Activated naive CD4-positive, alpha-beta T cell treated with anti-CD3 and anti-CD28 coated beads, Interleukin-2, amount 50 U/mL, for 72 hours (primary cell): ENCODE measurements at places on chromosomes 7 and 10.

GRCh38 chr10:48194830-48195229 lies 79.7 kb downstream of the FRMPD2 start:
- DNase-seq = no peak

DNA sequence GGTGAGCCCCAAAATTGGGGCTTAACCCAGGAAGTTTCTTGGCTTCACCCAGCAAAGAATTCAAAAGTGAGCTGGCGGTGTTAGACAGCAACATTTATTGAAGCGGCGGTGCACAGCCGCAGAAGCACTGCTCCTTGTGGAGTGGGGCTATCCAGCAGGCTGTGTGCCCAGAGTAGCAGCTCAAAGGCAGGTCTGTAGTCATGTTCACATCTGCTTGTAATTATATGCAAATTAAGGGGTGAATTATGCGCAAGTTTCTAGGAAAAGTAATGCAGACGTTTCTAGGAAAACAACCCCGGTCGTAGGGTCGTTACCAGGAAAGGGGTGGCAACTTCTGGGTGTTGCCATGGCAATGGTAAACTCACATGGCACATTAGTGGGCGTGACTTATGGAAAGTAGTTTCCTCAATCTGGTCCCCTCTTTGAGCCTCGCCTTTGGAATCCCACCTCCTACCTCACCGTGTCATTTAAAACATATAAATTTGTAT lies 13.7 kb upstream of the KBTBD2 start:
- DNase-seq = peak; percentile 75

DNA sequence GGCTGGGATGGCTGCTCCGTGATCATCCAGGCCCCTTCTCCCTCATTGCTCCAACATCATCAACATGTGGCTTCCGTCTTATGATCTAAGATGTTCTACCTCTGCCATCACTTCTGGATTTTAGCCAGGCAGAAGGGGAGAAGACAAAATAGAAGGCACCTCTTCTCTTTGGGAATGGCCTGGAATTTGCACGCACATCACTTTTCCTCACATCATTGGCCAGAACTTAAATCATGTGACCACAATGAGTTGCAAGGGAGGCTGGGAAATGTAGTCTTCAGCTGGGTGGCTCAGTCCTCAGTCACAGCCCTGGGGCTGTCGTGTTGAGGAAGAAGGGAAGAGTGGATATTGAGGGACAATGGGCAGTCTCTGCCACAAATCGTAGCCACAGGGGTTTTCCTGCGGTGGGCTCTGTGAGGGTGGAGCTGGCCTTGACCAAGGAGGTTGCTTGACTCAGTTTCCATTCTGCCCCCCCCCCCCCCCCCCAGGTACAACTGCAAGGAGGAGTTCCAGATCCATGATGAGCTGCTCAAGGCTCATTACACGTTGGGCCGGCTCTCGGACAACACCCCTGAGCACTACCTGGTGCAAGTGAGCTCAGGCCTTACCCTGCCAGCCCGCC lies 50.3 kb downstream of the PALD1 start:
- DNase-seq = no peak

DNA sequence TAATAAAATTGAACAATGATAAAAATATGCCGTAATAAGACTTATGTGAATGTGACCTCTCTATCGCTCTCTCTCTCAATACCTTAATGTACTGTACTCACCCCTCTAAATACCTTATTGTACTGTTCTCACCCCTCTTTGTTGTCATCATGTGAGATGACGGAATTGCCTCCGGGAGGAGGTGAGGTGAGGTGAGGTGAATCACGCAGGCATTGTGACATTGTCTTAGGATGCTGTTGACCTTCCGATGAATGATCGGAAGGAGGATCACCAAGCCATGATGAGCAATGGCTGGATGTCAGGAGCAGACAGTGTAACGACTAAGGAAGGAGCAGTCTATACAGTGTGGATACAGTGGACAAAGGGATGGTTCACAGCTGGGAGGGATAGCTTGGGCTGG lies 87.4 kb upstream of the FAM20C start:
- DNase-seq = no peak

DNA sequence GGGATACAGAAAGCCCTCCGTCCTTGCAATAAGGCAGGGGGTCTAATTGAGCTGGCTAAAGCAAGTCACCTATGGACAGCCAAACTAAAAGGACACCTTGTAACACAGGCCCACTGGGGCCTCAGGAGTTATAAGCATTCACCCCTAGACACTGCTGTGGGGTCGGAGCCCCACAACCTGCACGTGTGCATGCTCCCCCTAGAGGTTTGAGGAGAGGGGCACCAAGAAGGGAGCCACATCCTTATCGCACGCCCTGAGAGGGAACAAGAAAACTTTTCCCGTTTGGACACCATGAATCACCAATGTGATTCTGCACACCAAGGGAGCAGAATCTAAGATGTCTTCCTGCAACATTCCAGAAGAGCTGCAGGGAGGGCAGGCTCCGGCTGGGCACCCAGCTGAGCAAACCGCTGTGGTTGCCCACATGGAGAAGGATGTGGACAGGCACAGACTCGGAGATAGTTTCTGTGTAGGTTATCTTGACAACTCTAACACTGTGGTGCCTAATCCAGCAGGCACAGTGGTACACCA lies 17.7 kb upstream of the TARP start:
- DNase-seq = no peak

DNA sequence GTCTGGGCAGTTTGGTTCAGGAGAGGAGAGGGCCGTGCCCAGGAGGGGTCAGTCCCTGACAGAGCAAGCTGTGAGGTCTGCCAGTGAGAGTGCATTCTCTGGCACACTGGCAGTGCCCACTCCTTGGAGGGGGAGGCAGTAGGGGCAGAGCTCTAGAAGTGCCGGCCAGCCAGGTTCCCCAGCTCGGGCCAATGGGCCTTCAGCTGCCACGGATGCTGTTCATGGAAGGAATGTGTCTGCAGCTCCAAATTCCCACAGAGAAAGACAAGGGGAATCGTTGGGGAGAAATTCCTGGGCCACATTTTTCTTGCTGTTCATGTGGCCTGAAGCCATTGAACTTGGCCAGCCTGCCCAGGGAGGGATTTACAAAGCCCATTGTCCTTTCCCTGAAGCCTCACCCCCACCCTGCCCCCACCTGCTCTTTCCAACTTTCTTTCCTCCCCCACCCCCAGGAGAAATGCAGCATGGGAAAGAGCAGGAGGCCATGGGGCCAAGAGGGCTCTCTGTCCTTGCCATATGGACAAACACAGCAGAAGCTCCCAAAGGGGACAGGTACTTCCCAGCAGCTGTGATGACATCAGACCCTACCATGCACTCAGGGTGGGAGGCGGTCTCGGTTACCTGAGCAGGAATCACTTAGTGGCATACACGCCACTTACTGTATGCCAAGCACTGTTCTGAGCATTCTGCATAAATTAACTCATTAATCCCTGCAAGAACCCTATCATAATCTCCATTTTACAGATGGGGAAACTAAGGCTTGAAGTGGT lies 70.7 kb downstream of the ARHGAP22 start:
- no peak for DNase-seq

GRCh38 chr10:21521751-21522533 lies 3.5 kb downstream of the SKIDA1 start:
- DNase-seq = no peak

GRCh38 chr7:36644625-36645422 lies 79.5 kb downstream of the AOAH start:
- DNase-seq = no peak

DNA sequence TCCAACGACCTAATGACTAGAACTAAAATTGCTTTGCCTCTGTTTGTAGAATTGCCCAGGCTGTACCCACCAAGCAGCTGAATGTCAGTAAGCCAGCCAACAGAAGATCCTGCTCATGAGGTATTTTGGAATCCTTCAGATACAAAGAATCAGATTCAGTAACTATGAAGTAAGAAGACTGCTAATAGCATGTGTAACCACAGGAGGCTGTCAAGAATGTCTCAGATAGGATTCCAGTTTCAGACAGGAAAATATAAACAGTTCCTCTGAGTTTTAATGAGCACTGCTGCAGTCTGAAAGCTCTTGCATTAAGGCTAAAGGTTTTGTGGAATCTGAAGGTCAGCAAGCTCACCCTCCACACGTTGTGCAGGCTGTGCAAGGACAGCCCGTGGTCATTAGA lies 112.6 kb upstream of the ADAM12 start:
- DNase-seq = no peak

DNA sequence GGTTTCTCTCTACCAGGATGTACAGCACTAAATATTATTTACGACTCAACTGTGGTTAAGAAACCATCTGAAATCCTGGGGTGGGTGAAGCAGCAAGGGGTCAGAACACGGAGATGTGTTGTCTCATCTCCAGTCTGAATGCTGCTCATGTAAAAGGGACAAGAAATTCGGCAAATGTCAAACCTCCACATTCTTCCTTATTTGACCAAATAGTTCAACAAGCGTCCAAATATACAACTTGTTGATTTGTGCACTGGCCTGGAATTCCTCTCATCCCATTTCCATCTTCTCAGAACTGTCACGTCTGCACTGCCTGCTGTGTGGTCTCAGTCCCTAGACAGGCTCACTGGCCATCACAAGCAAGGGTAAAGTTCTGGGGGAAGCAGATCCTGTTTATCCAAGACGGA lies 520.0 kb downstream of the PARD3 start:
- no peak for DNase-seq

- no peak for DNase-seq
These were observed 429.1 kb downstream of the RPS24 start for GRCh38 chr10:78462726-78463228.

GRCh38 chr7:79227044-79227443 lies 226.4 kb downstream of the MAGI2 start:
- no peak for DNase-seq

GRCh38 chr7:46011059-46011458 lies 90.0 kb upstream of the IGFBP3 start:
- DNase-seq = no peak

DNA sequence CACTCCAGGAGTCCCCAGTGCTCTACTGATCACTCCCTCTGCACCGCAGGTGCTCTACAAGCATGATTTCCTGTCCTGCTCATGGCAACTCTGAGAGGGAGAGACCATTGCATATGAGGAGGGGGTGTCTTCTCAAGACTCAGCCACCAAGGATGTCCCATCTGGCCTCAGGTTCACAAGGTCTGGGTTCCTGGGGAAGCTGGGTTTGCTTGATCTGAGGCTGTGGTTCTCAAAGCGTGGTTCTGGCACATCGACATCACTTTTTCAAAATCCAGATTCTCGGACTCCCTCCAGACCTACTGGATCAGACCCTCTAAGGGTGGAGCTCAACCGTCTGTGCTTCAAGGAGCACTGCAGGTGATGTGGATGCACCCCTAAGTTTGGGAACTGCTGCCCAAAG lies 247.5 kb downstream of the PLXNA4 start:
- DNase-seq = no peak

DNA sequence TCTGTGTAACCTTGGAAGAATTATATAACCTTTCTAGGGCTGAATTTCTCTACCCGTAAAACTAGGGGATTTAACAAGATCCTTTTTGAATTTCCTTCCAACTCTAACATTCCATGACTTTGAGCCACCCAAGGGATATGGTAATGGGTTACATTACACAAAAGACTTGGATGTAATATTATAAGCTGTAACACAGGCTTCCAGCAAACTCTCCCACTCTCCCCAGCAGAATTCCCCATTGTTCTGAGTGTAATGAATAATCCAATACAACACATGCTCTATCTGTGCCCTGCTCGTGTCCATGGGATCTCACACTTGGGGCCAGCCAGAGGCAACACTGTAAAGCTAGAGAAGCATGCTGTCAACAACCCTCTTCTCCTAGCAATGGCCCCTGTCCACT lies 790.6 kb upstream of the AUTS2 start:
- no peak for DNase-seq

DNA sequence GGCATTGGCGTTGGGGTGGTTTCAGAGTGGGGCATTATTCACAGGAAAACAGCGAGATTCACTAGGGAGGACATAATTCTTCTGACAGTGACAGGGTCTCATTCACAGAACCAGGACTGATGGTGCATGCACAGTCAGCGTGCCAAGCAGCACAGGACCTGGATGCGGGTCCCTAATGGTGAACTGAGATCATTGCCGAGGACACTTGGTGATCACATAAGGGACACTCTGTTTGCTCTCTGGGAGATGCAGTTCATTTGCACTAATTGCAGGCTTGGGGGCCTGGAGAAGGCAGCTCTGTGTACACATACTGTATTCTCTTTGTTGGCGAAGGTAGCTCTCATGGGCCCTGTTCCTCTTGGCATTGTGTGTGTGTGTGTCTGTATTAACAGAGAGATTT lies 716.1 kb downstream of the PHTF2 start:
- DNase-seq = no peak

DNA sequence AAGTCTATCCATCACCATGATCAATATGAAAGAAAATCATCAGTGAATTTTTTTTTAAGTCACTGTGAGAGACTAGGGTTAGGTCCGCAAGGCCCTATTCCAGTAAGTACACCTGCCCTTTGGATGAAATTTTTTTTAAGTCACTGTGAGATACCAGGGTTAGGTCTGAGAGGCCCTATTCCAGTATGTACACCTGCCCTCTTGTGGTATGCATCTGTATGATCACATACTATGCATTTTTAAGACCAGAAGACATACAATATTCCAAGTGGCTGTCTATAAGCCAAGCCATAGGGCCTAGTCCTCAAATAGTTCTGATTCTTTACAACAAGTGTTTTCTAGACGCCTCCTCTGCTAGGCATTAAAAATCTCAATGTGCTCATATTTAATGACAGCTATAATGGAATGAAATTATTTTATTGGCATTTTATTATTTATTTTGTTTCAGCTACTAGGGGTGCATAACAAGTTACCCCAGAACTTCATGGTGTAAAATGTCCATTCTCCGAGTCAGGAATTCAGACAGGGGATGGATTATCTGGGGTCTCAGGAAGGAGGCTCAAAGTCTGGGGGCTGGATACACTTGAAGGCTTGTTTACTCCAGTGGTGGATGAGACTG lies 53.1 kb downstream of the TEX36 start:
- DNase-seq = no peak

- DNase-seq = no peak
These were observed 7.0 kb downstream of the AIMP2 start for GRCh38 chr7:6015917-6016652.

DNA sequence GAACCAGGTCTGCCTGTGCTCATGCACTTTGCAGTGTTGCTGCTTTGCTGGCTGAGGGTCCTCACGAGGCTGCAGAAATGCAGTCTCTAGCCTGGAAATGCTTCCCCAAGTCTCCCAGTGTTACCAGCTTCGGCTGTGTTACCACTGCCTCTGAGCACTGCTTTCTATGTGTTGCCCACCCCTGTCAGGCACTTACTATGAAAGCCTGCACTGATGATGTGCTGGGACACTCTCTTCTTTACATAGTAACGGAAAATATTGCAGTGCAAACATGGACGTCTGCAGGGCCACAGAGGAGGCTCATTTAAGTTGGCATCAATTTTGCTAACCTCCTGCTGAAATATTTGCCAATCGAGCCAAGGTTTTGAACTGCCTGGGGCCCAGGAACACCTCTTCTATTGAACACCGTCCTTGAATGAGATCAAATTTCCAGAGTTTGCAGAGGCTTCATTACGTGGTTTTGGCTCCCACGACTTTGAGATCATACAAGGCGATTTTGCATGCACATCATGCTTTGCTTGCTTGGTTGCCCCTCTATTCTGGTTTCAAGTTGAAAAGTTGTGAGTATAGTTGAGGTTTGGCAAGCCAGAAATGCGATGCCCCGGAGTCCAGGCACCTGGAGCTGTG lies 404.7 kb upstream of the PODXL start:
- no peak for DNase-seq

GRCh38 chr7:26374647-26375373 lies 83.1 kb downstream of the SNX10 start:
- no peak for DNase-seq

GRCh38 chr7:36790311-36790787 lies 66.1 kb upstream of the AOAH start:
- DNase-seq = no peak

- DNase-seq = peak; percentile 70
These were observed 598 bp downstream of the MCMBP start for GRCh38 chr10:119871881-119872609.

GRCh38 chr10:126749015-126749655 lies 78.6 kb upstream of the C10orf90 start:
- peak; percentile 66 for DNase-seq
